ENCODE measurements at places on chromosomes 4 and X.

DNA sequence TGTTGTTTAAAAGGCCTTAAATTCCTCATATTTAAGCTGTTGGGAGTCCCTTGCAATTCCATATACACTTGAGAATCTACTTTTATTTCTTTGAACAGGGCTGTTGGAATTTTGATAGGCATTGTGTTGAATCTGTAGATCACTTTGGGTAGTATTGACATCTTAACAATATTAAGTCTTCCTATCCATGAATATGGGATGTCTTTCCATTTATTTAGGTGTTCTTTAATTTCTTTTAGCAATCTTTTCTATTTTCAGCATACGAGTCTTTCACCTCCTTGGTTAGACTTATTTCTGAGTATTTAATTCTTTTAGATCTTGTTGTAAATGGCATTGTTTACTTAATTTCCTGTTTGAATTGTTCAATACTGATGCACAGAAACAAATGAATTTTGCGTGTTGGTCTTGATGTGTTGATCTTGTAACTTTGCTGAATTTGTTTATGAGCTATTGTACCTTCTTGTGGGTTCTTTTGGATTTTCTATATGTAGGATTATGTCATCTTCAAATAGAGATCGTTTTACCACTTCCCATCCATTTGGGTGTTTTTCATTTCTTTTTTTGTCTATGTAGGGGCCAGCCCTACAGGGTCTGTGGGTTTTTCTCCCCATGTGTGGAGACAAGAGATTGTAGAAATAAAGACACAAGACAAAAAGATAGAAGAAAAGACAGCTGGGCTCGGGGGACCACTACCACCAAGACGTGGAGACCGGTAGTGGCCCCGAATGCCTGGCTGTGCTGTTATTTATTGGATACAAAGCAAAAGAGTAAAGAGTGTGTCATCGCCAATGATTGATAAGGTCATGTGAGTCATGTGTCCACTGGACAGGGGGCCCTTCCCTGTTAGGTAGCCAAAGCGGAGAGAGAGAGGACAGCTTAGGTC is 18.2 kb upstream of the CTBP1 start:
- DNase-seq = no peak

DNA sequence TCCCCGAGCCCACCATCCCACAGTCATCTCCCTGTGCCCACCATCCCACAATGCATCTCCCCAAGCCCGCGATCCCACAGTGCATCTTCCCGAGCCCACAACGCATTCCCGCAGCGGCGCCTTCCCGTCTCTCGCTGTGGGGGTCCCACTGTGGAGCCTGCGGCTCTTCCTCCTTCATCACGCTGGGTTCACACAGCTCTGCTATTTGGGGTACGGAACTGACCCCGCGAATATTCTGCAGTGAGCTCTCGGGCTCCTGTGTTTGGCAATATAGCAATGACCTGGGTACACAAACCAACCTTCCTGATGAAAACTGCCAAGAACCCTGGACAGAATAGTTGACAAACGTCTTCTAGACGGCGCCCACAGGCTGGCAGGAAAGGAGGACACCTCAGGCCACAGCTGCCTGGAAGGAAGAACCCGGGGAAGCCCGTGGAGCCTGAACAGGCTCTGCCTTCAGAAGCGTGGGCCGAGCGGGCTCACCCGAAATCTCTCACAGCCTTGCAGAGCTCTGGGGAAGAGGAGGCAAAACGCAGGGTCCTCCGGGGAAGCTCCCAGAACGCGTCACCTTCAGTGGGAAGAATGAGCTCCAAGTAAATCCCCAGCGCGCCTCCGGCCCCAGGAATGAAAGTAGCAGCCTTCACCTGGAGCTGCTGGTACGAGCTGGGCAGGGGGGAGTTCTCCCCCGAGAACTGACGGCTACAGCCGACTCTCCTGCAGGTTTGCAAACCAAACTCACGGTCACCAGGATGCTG is 22.9 kb downstream of the PPP2R3B start:
- DNase-seq = no peak

DNA sequence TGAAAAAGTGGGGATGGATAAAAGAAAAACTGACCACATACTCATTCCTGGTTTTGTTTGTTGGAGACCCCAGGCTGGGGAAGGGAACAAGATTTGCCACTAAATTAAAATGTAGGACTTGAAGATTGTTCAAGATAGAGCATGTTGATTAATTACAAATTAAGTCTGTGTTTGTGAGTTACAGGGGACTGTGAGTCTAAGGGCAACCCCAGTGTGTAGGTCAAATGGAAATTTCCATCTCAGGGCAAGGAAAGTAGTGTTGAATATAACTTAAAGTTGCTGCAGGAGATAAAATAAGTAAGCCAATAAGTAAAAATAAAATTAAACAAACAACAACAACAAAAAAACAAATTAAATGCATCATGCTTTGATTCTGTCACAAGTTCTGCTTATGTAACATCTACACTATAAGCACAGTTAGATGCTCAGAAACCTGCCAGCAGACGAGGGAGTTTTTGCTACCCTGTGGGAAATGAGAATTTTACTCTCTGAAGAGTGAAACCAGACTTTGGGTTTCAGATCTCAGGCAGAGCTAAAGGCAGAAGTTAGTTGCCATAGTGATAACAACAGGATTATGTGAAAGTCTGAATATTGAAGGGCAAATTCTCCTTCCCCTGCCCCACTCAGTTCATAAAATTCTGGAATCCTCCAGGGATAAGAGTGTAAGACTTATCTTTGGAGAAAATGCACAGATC is 352.3 kb downstream of the GRXCR1 start:
- DNase-seq = no peak

DNA sequence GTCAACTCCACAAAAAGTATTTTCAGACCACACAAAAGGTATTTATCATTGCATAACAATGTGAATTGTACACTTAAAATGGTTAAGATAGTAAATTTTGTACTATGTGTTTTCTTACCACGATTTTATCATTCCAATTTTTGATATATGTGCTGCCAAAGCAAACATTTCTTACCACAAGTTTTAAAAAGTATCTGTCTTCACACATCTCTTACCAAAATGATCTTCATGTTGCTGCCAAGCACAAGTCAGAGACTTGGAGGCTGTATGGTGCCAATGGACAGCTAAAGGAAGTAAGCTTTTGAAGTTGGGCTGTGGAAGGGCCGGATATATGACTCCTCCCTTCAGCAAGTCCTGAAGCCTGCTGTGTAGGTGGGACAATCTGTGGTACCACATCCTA is 67.9 kb downstream of the TMLHE start:
- no peak for DNase-seq

GRCh38 chr4:52945982-52946381 is 83.9 kb downstream of the RASL11B start:
- DNase-seq = no peak

DNA sequence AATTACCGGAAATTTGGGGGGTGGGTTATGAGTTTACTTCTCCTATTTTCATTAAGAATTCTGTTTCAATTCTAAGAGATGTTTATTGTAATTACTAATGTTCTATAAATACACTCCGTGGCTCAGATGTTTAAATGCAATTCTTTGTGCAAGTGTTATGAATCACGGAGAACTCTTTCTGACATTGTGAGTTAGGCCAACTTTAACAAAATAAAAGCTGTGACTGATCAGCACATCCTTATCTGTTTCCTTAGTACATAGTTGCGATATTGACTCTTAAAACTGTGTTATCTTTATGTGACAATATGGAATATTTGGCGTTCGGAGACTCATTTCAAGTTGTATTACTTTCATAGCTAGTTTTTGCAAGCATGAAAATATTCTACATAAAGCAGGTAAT is 902 bp downstream of the KLHL4 start:
- DNase-seq = no peak

- DNase-seq = no peak
These were observed 31.8 kb upstream of the PDLIM5 start for GRCh38 chr4:94419956-94420355.

DNA sequence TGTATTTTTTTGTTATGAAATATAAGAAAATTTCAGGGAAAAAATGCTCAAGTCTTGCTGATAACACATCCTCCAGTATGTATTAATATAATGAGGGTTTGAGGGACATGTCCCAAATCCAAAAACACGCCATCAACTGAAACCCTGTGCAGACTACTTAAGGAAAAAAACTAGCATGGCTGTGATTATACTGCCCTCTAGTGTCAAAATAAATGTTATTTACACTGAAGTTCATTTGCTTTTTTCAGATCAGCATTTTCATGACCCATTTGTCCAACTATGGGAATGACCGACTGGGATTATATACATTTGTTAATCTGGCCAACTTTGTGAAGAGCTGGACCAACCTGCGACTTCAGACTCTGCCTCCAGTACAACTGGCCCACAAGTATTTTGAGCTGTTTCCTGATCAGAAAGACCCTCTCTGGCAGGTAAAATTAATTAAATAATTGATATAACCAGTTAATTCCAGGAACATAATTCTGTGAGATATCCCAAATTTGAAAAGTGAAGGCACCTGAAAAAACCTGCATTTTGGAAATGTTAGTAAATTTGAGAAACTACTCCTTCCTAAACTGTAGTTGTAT is 128.5 kb downstream of the PRSS12 start:
- no peak for DNase-seq

DNA sequence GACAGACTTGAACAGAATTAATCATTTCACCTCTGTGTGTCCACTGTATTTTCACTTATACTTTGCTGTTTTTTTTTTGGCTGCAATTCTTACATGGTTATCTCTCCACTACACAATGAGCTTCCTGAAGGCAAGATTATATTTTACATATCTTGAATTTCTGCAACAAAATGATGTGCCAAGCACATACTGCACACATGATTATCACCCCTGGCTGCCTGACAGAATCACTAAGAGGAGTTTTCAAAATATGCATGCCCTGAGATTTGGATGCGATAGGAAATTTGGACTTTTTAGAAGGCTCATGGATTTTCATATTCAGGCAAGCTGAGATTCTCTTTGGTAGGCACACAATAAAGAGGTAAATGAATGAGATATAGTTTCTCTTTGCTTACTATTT is 1162.1 kb upstream of the IGFBP7 start:
- no peak for DNase-seq

DNA sequence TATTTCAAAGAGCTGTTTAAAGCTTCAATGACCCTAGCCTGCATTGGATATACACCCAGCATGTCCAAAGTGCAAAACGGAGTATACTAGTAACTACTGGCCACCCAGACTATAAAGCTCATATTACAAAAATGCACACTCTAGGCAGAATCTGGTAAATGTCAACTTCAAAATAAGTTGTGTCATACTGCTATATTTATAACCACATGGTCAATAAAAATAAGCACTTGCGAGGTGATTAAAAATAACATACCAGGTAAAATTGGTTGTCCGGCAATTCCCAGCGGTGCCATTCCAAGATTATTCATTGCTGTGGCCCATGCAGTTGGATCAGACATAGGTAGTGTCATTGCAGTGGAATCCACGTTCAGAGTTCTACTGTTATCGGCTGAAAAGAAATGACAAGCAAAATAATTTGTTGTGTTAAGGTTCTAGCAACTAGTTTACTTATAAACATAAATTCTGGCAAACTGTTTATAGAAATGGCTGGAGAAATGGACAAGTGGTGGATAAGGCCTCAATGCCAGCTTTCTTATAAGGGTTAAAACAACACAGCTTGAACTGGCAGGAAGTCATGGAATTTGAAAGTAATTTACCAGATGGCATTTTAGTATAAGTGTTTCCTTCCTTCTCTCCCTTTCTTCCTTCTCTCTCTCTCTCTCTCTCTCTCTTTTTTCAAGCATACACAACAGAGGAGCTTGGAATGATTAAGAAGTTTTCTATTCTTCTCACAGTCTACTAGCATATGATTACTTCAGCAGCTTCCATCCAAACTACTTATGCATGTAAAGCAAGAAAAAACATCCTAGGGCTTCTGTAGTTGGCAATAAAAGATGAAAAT is 199.9 kb downstream of the ENOX2 start:
- DNase-seq = no peak

GRCh38 chr4:15988222-15988621 is 25.2 kb upstream of the FGFBP2 start:
- DNase-seq = no peak

GRCh38 chrX:154322890-154323289 is 27.3 kb downstream of the TKTL1 start:
- no peak for DNase-seq

- no peak for DNase-seq
These were observed 49.0 kb downstream of the HTRA3 start for GRCh38 chr4:8318509-8318908.

GRCh38 chr4:102734591-102735385 is 26.0 kb downstream of the MANBA start:
- no peak for DNase-seq

DNA sequence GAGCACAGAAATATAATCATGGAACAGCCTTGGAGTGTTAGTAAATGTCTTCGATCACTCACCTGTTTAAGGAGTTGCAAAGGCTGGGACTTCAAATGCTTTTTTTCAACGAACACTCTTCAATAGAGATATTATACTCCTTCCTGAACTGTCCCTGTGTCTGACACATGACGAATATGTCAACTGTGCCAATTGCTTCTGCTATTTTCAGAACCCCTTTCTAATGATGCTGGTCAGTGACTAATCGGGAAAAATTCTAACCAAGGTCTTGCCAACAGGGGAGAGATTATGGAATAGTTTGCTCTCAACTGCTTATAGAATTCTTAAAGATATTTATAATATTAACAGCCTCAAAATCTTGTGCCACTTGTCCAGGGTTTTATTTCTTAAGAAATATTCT is 8.5 kb upstream of the KLHL34 start:
- no peak for DNase-seq

GRCh38 chrX:43165343-43165920 is 387.5 kb upstream of the PPP1R2C start:
- DNase-seq = no peak

DNA sequence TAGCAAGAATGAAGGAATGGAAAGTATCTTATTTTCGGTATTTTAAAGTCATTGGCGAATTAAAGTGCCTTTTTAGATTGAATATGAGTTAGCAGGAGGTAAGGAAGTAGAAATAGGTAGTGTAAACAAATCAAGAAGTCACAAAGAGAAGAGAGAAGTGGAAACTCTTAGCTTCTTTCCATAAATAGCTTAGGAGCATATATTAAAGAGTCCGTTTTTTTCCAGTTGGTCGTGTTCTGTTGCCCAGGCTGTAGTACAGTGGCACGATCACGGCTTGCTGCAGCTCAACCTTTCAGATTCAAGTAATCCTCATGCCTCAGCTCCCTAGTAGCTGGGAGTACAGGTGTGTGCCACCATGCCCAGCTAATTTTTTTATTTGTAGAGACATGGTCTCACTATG is 56.4 kb downstream of the UBE2K start:
- no peak for DNase-seq

- no peak for DNase-seq
These were observed 54.2 kb downstream of the PLAC1 start for GRCh38 chrX:134603806-134604700.

- no peak for DNase-seq
These were observed 306.4 kb downstream of the CXXC4 start for GRCh38 chr4:104188301-104188700.

DNA sequence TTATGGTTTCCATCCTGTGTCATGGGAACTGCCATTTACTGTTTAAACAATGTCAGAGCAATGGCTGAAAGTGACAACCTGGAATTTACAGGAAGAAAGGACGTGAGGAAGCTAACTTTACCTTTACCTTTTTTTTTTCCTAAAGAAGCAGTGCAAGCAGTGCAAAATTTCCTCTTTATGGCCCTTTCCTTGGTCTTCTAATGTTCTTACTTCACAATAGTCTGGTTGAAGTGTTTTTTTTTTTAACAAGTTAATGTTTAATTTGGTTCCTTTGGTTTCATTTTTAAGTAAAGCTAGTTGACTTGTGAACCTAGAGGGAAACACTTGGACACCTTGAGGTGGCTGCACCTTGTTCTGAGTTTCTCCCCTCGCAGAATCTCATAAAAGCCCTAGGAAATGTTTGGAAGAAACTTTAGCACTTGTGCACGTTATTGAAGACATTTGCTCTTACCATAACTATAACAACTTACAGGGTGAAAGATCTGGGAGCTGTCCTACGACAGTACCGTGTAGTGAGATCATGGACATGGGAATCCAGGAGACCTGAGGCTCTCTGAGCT is 1.8 kb downstream of the SGMS2 start:
- no peak for DNase-seq

Measured in substantia nigra (tissue), 51 donors.